ENCODE measurements at places on chromosomes 5 and 9.

GRCh38 chr9:114462791-114463190 lies 42.5 kb downstream of the WHRN start:
- no peak for DNase-seq

DNA sequence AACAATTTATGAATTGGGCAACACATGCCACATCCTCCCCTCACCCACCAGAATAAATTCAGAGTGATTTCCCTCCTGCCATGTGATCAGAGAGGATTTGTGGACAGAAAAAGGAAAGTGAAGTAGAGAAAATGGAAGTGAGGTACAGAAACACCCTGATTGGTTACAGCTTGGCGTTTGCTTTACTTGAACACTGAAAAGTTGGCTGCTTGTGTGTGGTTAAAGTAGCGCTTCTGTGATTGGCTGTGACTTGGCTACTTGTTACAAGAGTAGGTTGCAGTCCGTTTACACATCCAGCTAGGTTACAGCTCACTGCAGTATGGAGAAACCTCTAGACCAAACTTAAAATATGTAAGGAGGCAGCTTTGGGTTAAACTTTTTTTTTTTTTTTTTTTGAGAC lies 205.2 kb upstream of the ZNF608 start:
- peak; percentile 15 for DNase-seq

GRCh38 chr5:53814819-53815218 lies 254.4 kb downstream of the NDUFS4 start:
- DNase-seq, result no peak

DNA sequence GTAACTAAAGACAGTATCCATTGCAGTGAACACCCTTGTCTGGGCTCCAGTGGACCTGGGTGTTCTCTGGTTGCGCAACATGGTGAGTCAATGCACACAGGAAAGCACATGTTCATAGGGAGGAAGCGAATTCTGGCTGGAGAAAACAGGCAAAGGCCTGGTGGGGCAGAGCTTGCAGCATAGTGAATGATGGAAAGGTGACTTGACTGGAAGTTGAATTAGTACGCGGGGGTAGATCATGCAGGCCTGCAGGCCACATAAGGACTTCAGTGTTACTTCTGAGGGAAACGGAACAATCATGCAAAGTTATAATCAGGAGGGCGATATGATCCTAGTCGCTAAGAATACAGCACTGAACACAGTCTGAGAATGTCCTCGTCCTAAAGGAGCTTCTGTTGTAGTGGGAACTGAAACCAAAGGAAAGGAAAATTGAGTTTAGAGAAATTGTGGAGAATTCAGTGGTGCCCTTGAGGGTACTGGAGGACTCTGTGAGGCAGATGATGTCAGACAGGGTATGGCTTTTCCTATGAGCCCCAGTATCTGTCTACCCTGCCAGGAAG lies 71.9 kb upstream of the RANBP3L start:
- DNase-seq, result peak; percentile 16

GRCh38 chr9:137836831-137837241 lies 40.7 kb upstream of the CACNA1B start:
- DNase-seq, result no peak

DNA sequence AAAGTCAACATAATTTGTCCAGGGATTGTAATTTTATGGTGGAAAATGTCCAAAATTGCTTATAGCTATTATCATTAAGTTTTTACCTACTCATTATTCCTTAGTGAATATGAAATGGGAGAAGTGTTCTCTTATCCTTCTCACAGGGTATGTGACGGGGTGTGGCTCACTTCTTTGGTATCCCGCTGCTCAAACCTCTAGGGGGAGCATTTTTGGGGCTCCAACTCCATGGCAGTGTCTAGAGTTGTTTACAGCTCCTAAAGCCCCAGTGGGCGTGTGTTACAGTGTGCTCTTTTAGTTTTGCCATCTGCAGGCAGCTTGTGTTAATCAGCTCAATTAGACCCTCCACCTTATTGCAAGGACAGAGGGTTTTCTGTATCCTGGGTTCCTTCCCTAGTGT lies 89.4 kb downstream of the CDKN2A start:
- no peak for DNase-seq

DNA sequence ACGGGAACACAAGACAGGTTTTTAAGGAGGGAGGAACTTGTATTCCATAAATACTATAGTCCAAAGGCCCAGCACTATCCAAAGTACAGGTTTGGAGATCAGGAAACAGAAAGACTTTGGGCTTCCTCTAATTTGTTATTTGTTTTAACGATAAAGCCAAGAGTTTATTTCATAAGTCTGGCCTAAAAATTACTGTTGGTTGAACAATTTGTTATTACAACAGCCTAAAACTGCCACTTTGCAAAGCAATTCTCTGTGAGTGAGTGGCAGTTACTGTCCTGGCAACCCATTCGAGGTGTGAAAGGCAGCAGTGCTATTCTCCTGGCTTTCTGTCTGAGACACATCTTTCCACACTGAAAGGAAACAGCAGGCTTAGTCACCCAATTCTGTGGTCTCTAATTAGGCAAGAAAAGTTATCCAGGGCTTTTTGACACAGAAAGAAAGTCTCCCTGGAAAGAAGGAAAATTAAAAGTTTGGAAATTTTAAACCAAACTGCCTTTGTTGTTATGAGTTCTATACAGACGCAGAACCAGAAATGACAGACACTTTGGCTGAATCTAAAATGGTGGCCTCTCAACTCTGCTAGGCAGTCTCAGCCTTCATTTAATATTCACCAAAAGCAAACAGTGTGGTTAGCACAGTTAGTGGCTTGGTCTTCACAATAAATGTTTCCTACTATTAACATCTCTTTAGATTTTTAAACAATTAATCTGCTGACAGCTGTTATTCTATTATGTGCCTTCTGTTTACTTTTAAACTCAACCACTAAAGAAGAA lies 33.9 kb downstream of the PSMB7 start:
- DNase-seq, result no peak

DNA sequence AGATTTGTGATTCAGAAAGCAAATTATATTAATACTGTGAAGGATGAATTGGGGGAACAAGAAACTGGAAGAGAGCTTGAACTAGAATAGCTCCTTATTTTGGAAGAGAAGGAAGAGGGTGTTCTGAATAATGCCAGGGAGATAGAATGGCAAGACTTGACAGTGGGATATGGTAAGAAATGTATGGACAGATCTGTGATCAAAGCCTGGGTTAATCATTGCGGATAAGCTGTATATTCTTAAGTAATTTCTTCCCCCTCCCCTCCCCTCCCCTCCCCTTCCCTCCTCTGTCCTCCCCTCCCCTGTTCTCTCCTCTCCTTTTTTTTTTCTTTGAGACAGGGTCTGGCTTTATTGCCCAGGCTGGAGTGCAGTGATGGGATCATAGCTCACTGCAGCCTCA lies 10.1 kb upstream of the IL6ST start:
- no peak for DNase-seq

DNA sequence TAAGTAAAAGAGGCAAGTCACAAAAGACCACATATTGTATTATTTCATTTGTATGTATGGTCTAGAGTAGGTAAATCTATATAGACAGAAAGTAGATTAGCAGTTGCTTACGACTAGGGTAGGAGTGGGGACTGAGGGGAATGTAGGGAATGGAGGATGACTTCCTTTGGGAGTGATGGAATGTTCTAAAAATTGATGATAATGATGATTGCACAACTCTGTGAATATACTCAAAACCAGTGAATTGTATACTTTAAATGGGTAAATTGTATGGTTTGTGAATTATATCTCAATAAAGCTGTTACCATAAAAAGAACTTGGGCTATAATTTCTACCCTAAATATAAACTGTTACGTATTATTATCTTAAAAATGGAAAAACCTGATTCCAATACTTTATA lies 35.0 kb downstream of the ADAMTS6 start:
- no peak for DNase-seq

GRCh38 chr5:72123764-72124376 lies 16.6 kb downstream of the MAP1B start:
- no peak for DNase-seq

GRCh38 chr9:86072394-86072877 lies 26.9 kb downstream of the GOLM1 start:
- DNase-seq, result no peak

DNA sequence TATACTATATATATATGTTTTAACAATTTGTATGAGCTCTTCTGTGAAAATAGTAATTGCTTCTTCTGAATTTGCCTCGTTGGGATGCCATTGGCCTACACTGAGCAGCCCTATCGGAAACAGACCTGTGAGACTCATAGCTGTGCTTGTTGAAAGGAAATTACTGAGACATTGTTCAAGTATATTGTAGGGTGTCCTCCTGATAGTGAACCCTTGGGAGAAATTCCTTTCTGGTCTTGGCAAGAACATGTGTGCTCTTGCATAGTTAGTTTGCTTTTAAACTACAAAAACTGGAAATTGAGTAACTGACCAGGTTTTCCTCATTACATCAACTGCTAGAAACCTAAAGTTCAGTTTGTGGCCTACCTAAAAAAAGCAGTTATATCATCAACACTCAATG lies 160.9 kb downstream of the LURAP1L start:
- no peak for DNase-seq

DNA sequence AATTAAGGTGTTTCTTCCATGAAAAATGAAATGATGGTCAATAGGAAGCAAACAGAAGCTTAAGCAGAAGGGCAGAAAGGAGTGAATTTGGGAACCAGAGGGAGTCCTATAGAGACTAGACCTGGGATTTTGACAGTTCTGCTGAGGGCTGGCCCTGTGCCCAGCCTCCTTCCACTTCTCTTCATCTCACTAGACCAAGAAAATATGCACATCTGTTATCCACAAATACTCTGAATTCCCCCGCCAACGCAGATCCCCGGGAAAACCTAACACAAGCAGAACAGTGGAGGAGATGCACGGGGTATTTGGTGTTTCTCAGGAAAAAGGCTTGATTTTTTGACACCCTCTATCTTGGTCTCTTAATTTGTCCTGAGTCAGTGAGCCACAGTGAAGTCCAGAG lies 22.7 kb downstream of the GRIA1 start:
- no peak for DNase-seq

DNA sequence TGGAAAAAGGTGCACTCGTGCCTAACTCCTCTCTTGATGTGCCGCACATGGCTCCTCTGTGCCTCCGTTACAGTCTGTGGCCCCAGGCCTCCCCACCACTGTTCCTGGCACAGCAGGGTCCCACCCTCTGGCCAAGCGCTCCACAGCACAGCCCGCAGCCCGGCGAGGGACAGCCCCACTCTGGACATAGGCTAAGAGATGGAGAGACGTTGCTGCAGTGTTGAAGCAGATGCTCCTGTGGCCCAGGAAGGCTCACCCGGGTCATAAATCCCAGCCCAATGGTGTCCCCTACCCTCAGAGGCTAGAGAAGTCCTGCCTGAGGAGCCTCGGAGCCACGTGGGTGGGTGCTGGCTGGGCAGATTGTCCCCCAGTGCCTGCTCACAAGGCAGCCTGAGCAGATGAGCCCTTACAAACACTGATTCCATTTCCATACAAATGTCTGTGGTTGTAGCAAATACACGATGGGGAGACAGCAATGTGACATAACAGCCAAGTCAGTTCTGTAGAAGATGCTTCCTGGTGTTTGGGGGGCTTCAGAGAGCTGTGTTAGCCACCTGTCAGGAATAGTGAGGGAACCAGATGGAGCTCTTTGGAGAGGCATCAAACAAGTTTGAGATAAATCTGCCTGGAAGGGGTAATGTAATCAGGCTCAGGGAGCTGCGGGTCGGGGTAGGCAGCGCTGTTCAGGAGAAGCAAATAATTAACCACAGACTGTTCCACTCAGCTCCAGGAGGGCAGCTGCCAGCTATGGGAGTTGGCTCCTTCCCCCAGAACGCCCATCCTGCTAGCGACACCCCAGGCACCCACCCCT lies 41.7 kb downstream of the C5orf15 start:
- DNase-seq, result no peak

- DNase-seq, result no peak
Observed at GRCh38 chr5:126763371-126763770, 13.6 kb upstream of the LMNB1 start.

DNA sequence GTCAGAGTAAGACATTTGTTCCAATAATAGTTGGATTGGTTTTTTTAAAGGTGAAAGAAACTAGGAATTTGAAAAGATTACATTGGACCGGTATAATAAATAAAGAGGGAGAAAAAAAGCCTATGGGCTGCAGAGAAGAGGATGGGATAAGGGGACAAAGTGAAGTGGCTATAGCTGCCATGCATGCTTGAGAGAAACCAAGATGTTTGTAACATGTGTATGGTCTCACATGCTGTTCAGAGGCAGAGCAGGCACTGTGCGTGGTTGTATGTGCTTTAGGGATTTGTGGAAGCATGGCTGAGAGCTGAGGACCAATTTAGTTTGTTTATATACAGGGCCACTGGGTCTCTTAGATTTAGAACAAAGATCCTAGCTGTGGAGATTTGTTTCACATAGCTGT lies 32.7 kb downstream of the LNPEP start:
- DNase-seq, result no peak

DNA sequence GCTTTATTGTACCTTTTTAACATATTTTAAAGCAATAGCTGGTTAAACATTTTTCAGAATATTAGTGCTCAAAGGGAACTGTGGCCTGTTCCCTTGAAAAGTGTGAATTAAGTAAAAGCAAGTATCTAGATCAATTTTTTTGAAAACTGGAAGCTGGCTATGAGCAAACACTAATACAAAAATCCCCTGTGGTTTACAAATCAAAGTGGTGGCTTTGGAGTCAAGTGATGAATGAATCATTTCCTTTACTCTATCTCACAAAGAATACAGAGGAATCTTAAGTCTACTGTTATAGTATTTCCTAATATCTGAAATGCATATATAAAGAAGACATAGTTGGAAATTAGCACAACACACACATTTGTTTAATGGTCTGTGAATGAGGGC lies 212.4 kb upstream of the C9orf72 start:
- DNase-seq, result no peak

DNA sequence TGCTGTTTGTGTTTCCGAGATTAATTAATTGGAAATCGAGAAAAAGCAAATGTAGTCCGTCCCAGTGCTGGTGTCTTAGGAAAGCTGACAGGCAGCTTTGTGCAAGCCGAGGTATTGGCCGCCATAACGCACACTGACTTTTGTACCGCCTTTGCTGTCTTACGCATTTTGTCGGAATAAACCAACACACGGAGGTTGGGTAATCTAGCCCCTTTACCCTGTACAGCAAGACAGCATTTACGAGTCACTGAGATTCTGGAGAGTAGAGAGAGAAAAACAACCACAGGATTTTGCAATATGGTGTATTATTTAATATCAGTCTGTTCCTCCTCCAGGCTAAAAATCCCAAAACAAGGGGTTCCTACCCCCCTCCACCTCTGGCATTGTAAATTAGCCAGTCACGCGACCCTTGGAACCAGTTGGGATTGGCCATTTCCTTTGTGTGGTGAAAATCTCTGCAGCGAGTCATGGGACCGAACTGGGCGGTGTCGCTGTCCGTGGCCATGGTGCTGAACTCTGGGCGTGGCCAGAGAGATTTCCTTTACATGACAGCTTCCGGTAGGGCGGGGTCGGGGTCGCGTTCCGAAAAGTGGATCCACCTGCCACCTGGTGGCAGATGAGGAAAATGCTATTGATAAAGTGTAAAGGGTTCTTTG lies 10.3 kb upstream of the PCDHB1 start:
- DNase-seq, result peak; percentile 67

DNA sequence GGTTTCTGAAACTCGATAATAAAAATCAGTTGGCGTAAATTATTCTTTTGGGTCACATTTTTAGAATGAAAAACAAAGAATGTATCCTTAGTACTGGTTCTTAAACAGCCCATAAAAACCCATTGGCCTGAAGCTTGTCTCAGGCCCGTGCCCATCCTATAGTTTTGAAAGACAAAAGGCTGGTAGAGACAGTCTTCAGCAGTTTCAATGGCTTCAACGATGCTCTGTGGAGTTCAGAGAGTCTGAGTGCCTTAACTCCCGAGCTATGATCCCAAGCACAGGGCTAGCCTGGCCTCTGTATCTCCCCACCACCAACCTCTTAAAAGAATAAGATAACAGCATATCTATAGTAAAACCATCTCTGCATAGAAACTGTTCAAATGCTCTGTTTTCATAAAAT lies 595.0 kb downstream of the CDH12 start:
- no peak for DNase-seq

- DNase-seq, result no peak
Observed at GRCh38 chr5:45686620-45687019, 9.6 kb downstream of the HCN1 start.
